ENCODE measurements at places on chromosomes 2 and 18. TPM values are rescaled to one million over a fixed set of nuclear protein-coding genes. Genes with fewer than 3 reads are reported as not detected.

The CYS1 gene
- not detected for total RNA-seq

The GRB14 gene
- not detected for total RNA-seq

The KLHL29 gene
- total RNA-seq = 0.81 TPM

The GPC1 gene
- total RNA-seq = 0.39 TPM

The SIX3 gene
- 0.11 TPM for total RNA-seq

- DNase-seq = no peak
These were observed 402.5 kb downstream of the STK39 start for GRCh38 chr2:167844714-167845530.

DNA sequence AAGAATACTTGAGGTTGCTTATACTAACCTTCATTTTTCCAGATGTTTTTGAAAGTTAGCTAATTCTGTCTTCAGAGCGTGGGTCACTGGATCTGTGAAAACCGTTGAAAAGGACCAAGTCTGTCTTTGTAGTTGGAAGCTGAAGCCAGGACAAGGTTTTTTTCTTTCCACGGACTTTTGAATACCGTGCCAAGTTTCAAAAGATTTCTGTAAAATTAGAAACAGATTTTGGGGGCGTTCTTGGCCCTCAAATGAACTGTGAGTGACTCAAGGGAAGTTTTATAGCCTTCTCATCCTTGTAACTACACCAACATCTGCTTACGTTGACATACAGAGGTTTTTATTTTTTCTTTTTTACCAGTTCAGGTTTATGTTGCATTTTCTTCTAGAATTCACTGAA is at the start of gene FAP:
FAP (minus strand) TSS at position 152 of the 400 bp plus-strand sequence; CDS start at position 34, 118 bp downstream.
- DNase-seq = no peak

DNA sequence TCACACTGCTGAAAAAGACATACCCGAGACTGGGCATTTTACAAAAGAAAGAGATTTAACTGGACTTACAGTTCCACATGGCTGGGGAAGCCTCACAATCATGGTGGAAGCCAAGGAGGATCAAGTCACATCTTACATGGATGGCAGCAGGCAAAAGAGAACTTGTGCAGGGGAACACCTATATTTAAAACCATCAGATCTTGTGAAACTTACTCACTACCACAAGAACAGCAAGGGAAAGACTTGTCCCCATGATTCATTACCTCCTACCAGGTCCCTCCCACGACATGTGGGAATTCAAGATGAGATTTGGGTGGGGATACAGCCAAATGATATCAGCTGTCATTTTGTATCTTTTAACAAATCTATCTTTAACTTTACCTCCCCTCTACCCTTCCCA is 251.1 kb upstream of the RASGRP3 start:
- DNase-seq = no peak

- DNase-seq = no peak
These were observed 345.0 kb downstream of the CLIP4 start for GRCh38 chr2:29460190-29460589.

DNA sequence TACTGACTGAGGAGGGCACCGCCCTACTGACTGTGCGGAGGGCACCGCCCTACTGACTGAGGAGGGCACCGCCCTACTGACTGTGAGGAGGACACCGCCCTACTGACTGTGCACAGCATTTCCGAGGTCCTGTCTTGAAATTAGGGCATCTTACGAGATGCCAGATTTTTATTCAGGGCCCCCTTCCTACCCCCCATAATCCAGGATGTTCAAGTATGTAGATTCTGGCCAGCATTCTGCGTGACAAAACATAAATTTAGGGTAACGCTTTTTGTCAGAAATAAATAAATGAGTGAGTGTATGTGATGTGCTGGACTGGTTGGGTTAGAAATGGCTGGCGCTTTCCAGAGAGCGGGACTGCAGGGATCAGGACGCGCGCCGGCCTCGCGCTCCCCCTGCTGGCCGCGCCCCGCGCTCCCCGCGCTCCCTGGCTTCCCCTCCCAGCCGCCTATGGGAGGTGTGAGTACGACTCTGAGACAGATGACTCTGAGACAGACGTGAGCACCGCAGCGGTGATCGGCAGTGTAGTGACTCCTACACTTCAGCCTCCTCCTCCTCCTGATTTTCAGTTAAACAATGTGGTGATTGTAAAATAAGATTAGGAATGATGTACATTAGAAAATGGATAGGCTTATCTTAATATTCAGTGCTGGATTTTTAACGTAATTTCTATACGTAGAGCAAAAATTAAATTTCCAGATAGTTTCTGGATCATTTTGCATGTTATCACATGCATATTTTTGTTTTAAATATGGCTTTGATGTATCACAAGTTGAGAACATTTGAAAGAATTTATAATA is 149.2 kb upstream of the NFATC1 start:
- peak; percentile 66 for DNase-seq

GRCh38 chr2:232211743-232212686 is 166.5 kb upstream of the ALPP start:
- DNase-seq = no peak

GRCh38 chr2:174117951-174118930 is 130.1 kb downstream of the OLA1 start:
- DNase-seq = no peak

DNA sequence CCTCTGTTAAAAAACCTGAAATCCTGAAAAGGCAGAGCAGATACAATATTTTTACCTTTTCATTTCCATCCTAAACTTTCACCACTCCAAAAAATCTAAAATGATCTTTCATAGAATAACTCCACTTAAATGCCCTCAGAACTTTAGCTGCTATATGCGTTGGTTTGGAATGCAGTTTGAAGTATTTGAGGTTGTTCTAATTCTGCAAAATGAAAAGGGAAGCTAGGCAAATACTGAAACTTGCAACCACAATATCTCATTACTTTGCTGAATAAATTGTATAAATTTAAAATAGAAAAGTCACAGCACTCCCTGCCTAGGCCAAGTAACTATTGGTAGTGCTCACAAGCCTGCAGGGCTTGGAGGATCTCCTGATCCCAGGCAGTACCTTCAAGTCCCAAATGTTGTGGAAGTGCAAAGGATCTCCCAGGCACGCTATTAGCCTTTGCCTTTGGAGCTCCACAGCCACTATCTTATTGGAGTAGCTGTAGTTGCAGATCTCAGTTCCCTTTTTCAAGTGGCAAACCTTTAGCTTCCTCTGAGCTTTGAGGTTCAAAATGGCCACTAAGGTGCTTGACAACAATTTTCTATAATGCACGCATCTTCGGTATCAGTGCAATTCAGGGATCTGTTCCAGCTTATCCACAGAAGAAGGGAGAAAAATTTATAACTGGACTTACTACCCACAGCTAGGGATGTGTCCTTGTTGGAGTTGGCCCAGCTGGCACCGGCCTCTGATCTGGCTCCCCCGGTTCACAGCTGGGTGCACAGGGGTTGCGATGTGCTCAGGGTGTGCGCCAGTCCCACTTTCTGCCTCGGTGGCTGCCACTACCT is 43.4 kb upstream of the ANKRD62 start:
- DNase-seq = no peak

GRCh38 chr2:138652378-138652777 is 127.8 kb downstream of the NXPH2 start:
- DNase-seq = no peak

DNA sequence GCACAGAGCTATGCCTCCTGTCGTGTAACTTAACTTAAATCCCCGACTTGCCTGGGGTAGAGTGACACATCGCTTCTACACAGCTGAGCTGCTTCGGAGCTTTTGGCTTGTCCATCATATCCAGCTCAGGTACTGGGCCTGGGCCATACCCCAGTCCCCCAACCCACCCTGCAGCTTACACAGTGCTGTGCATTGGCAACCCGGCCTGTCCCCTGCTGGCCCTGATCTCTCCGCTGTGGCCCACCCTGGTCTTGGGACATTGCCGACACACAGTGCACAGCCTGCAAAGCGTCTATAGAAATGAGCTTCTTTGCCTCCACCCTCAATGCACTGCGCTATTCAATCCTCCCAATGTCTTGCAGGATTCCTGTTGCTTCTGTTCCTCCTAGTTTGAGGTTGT is 342.8 kb upstream of the RAB6C start:
- DNase-seq = no peak

DNA sequence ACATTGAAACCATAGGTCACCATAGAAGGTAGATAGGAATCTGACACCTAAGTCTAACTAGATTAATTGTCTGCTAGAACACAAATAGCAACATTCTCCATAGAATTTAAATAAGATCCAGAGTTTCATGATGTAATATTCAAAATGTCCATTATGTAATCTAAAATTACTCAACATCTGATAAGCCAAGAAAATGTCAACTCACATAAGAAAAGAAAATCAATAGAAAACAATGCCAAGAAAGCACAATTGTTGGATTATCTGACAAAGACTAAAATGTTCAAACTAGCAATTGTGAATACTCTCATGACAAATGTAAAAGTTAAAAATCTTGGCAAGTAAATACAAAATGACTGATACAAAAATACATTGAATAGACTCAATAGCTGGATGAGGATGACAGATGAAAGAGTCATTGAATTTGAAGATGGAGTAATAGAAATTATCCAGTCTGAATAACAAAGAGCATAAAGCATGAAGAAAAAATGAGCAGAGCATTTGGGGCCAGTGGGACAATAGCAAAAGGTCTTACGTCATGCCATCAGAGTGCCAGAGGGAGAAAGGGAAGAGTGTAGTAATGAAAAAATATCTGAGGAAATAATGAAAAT is 358.6 kb downstream of the METTL4 start:
- no peak for DNase-seq

DNA sequence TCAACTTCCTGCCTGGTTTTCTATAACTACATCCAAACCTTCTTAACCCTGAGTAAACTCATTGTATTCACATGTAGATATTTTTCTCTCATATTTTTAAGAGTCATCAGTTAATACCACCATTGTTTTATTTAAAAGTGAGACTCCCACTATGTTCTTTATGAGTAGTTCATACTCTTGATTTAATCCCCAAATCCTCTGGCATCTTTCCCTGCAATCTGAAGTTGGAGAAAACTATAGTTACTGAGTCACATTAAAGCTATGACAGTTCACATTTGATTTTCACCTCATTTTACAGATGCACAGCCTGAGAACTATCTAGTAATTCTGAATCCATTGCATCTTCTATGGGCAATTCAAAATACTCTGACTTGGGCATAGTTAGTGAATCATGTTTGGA is 1358.7 kb upstream of the NRXN1 start:
- DNase-seq = no peak

Data from CD8-positive, alpha-beta T cell (primary cell).